ENCODE measurements at places on chromosomes 1 and 21.

- DNase-seq: no peak
Measured at GRCh38 chr1:38418195-38419030, 371.8 kb upstream of the POU3F1 start.

DNA sequence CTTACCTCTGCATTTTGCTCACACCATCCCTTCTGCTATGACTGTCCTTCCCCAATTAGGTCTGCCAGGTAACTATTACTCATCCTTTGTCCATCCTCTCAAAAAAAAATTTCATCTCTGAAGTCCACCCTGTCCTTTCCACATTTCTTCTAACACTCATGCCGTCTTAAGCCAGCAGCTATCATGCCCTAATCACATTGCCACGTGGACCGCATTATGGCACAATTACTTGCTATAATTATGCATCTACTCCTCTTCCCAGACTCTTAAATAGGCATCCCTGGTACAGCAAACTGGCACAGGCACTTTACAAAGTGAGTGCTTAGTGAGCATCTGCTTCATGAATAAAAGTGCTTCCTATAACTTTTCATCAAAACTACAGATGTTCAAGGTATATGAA, 295.4 kb upstream of the ESRRG start:
- no peak for DNase-seq

GRCh38 chr1:19325368-19325957, 13.3 kb downstream of the SLC66A1 start:
- DNase-seq: no peak

- DNase-seq: no peak
Measured at GRCh38 chr1:155127105-155127966, at the start of gene EFNA1. Gene EFNA1, plus strand, starts transcription at chr1:155127876. Its CDS starts 102 bp downstream, at chr1:155127978.
